ENCODE measurements at places on chromosomes 4 and X. TPM values are rescaled to one million over a fixed set of nuclear protein-coding genes. Genes with fewer than 3 reads are reported as not detected.

Gene KLB
- total RNA-seq, result not detected

Gene SEPTIN6
- 40.1 TPM for total RNA-seq

Gene OTC
- total RNA-seq, result not detected

Gene UGT2B17
- 0.38 TPM for total RNA-seq

Gene HSFX1
- 0.98 TPM for total RNA-seq

Gene COMMD8
- total RNA-seq, result 21.0 TPM

Gene CXCL3
- total RNA-seq, result 2.8 TPM

Gene REELD1
- total RNA-seq, result 0.66 TPM

Gene FGFBP2
- 0.72 TPM for total RNA-seq

Gene ARSD
- 106 TPM for total RNA-seq

Gene TLR3
- total RNA-seq, result 22.7 TPM

Gene NAP1L5
- total RNA-seq, result 5.9 TPM

Gene FGA
- 6.1 TPM for total RNA-seq

Gene USP51
- 4.6 TPM for total RNA-seq

Gene EDA
- total RNA-seq, result 4.2 TPM

Gene GC
- 0.69 TPM for total RNA-seq

Gene OCIAD1
- 142 TPM for total RNA-seq

Gene KIAA0232
- 39.9 TPM for total RNA-seq

Measured in kidney (tissue), 22 donors.